ENCODE measurements at places on chromosomes 13 and 19.

GRCh38 chr19:4910594-4911281 lies 1.4 kb downstream of the UHRF1 start:
- no peak for DNase-seq

DNA sequence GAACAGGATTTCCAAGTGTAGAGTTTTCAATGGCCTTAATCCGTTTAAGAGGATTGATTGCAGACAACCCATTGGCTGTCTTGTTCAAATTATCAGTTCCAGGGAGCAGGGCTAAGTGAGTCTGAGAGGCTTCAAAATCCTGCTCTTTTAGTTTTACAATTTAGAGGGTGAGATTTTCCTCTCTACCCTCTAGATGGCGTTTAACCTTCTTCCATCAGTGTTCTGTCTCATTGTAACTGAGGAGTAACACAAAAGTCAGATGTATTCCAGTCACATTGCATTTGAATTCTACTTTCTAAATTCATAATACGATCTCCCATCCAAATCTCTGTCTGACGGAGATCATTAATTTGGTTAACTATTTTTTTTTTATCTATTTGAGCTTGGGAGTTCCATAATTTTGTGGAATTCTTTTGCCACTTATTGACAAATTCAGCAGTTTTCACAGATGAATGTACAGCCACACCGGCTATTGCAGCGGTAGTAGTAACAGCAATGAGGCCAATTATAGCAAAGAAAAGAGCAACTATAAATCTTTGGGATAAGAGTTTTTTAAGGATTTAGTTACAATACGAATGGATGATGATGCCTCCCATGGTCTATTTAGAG lies 7.8 kb upstream of the C19orf84 start:
- DNase-seq: no peak

DNA sequence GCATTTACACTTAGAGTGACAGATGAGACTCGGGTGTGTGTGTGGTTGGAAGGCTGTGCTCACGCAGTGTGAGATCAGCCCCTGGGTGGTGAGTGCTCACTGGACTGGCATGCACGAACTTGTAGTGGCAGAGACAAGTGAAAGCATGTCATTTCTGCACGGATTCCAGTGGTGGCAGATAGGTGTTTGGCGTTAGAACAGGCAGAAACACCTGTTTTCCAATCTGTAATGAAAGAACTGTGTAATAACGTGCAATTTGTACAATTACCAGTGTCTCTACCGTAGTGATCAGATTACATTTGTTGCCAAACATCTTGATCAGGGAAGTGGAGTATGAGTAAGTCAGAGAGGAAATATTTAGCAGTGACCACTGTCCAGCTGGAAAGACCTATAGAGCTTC lies 8.2 kb downstream of the LAMP1 start:
- no peak for DNase-seq

DNA sequence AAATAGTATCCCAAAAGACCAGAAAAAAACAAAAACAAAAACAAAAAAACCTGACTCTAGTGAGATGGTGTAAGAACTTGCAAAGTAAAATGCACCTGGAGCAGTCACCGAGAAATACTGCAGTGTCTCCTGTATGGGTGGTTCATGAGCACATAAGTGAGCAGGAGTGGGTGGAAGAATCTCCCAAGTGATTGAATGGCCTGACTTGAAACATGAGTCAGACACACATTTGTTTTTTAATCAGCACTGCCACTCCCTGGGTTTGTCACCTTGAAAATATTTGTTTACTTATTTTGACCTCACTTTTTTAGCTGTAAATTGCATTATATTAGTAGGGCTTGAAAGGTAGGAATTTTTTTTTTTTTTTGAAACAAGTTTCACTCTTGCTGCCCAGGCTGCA lies 2.0 kb downstream of the ZNF431 start:
- no peak for DNase-seq

GRCh38 chr19:47110521-47111005 lies 3.0 kb downstream of the ZC3H4 start:
- peak; percentile 67 for DNase-seq

GRCh38 chr13:60754211-60755090 lies 357.4 kb downstream of the TDRD3 start:
- no peak for DNase-seq

DNA sequence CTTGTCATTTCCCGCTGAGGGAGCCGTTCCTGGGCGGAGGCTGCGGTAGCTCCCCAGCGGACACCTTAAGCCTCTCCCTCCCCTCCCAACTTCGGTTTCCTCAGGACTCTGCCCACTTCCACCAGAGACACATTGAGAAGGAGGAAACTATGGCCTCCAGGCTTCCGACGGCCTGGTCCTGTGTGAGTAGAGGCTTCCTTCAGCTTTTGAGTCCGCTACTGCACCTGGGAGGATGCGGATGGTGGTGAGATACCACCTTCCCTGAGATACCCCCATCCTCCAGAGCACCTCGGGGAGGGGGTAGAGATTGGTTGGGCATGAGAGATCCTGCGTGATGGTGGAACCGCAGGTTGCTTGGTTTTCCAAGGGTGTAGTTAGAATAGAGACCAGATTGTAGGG lies 955 bp downstream of the ZNF274 start:
- DNase-seq: no peak
